ENCODE measurements at places on chromosomes 5 and 9.

DNA sequence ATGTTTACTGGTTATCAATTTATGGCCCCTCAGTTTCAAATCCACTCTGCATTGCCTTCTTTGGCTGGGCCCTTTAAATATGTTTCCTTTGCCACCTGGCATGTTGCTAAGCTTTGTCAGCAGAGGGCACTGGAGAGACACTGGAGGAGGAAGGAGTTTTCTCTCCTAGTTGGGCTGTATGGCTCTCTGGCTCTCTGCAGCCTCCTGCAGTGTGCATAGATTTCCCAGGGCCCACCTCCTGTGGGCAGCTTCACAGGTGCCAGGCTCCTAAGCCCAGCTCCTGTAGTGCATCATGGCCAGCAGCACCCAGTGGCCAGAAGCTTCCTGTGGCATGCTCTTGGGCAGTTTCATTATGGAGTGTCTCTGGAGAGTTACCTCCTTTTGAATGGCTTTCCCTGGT, 23.3 kb downstream of the CAVIN4 start:
- peak; percentile 42 for DNase-seq

DNA sequence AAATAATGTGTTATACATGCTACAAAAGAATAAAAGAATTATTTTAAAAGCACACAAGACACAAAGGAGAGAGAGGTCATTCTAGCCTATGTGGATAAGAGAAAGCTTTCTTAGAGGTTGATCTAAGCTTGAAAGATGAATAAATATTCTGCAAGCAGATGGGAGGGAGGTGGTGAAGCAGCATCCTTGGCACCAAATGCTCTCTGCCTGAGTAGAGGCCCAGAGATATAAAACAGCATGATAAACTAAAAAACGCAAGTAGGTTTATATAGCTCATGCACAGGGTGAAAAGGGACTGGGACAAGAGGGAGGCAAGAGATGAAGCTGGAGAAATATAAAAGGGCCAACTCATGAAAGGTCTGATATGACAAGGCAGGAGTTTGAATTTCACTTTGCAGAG, 283.2 kb upstream of the POU5F2 start:
- DNase-seq: no peak

DNA sequence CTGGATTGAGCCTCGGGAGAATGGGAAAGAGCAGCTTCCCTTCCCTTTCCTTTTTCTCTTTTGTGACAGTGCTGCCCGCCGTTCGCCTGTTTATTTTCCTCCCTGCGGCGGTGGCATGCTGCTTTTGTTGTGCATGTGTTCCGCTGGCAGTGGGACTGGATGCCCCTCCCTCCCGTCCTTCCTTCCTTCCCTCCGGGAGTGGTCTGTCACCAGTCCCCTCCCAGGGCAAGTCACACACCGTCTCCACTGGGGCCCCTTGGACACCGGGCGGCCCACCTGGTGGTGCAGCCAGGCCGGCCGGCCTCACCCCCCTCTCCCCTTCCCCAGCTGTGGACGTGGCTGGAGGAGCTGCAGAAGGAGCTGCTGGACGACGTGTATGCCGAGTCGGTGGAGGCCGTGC, 214.7 kb downstream of the TRIO start:
- DNase-seq: no peak

- no peak for DNase-seq
Observed at GRCh38 chr9:119955276-119955675, 586.0 kb upstream of the BRINP1 start.

- no peak for DNase-seq
Observed at GRCh38 chr9:26754509-26755164, 138.0 kb downstream of the CAAP1 start.

DNA sequence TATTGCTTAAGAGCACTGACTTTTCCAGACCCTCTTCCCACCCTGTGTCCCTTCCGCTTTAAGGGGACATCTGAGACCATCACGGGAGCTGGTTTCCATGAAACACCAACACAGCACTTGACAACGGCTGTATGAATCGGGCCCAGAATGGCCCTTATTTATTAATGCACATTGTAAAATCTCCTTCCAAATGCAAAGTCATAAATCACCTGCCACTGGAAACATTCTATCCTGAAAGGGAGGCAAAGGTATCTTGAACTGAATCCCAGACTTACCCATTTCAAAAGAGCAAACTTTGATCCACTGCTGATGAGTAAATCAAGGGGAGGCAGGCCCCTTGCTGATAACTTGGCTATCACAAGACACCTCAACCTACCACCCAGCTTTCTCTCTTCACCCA, 37.4 kb downstream of the SHB start:
- DNase-seq: no peak

DNA sequence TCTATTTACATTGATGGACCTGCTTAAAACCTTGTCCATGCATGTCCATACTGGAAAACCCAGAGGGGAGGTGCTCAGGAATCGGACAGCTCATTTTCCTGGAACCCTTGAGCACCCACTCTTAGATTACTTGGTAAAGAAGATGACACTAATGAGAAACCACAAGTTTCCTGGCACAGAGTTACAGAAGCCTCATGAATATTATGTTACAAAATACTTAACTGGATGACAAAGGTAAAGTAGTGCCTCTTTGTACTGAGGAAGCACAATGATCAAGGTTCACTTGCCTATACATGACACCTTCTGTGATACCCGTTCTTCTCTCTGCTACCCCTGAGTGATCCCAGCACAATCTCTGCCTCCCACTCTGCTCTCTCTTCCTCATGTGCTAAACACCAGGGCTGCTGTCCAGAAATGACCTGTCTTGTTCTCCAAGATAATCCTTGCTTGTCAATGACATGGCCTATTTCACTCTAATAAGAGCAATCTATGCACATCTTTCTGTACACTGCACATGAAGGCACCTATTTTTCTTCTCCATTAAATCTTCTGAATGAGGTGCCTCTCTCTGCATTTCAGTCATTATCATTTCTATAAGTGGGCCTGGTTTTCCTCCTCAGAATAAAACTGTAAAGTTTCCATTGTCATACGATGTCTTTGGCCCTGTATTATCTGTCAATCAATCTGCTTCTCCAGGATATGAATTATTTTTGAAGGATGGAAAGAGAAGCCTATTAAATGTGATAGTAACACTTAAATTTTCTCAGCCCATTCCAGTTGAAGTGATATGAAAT, 684.0 kb upstream of the ACO1 start:
- no peak for DNase-seq

- DNase-seq: no peak
Observed at GRCh38 chr9:131020862-131021261, 11.9 kb downstream of the LAMC3 start.

- DNase-seq: no peak
Observed at GRCh38 chr5:74122175-74122574, 496.2 kb downstream of the ARHGEF28 start.
